Motor neuron (in vitro differentiated cells): ENCODE measurements at places on chromosomes 12 and 14.

DNA sequence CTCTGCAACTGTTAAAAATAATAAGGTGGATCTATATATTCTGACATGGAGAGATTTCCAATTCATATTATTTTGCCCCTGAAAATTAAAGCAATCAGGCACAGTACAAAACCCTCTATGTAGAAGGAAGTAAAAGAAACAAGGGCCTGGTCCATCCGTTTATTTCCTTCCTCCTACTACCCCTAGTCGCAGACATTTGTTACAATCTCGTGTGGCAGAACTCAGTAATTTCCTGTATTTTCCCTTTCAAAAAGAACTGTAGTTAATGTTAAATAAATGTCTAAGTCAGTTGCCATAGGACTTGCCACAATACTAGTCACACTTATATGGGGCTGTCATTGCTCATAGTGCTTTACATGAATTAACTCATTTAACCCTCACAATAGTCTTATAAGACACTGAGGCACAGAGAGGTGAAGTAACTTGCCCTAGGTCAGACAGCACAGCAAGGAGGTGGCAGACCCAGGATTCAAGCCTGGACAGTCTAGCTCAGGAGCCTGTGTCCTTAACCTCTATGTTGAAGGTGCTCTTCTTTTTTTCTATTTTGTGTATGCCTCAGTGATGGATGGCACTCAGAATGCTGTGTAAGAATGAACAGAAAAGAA, 24.2 kb downstream of the NINJ2 start:
- ATAC-seq, result no peak

DNA sequence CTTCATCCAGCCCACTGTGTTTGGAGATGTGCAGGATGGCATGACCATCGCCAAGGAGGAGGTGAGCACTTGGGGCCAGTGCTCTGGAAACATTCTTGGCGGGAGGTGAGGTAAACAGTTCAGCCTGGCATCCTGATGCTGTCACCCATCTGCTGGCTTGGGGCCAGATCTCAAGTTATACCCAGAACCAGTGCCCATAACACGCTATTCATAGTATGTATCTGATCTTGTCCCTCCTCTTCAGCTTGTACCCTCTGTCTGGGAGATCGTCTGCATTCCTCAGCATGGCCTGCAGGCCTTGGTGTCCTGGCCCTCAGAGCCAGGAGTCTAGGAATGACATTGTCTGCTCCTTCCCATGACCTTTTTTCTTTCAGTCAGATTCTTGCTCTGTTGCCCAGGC, 31.4 kb downstream of the ALDH2 start:
- ATAC-seq, result no peak

DNA sequence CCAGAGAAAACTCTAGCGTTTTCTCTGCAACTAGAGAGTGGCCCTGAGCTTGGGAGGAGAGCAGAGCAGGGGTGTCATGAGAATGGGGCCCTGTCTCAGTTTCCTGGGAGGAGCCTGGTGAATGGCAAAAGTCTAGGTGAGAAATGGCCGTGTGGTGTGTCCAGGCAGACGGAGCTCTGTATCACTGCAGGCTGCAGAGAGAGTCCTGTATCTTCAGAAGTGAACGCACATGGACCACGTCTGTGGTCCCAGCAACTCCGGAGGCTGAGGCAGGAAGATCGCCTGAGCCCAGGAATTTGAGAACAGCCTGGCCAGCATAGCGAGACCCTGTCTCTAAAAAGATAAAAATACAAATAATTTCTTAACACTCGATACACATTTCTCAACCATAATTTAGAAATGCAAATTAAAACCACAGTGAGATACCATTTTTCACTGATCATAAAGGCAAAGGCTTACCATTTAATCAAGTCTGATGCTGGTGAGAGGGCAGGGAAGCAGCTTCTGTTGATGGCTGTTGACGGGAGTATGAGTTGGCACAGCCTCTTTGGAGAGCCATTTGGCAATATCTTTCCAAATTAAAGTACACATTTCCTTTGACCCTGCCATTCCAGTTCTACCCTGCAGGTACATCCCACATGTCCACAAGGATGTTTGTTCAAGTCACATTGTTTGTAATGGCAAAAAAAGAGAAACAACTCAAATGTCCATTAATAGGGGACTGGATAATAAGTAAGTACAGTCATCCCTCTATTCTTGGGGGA, 51.0 kb downstream of the NFKBIA start:
- ATAC-seq, result no peak

DNA sequence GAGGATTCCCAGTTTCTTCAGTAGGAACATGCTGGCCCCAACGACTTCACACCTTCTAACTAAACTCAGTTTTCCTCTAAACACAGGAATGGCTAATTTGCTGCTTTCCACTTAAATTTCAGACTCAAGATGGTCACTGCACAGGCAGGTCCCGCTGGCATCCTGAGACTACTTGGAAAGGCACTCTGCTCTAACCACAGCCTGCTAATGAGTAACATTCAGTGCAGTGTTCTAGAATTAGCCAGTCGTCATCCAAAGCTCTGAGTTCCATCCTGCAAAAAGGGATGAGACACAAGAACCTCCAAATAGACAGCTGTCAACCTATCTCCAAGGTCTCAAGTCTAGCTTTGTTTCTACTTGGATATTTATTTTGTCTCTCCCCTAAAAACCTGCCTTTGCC, 6.0 kb downstream of the CCDC92 start:
- ATAC-seq, result no peak

GRCh38 chr12:49471557-49471956, 67.3 kb upstream of the KCNH3 start:
- no peak for ATAC-seq

GRCh38 chr14:51993285-51993920, 4.1 kb downstream of the RTRAF start:
- no peak for ATAC-seq

DNA sequence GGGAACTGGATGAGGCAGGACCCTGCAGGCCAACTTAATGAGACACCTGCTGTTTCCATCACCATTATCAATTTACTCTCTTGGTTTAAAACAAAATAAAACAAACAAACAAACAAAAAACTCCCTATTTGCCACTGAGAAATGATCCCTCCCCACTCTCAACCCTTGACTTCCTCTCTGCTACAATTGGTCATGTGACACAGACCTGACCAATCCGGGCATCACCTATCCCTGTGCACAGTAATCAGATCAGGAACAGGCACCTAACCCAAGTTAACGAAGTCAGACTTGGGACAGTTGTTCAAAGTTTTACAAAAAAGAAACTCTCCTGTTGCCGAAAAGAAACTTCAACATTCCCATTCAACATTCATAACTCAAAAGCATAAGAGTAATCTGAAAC, 58.4 kb downstream of the NELL2 start:
- ATAC-seq, result no peak

GRCh38 chr12:126196263-126196662, 1131.0 kb downstream of the AACS start:
- no peak for ATAC-seq

DNA sequence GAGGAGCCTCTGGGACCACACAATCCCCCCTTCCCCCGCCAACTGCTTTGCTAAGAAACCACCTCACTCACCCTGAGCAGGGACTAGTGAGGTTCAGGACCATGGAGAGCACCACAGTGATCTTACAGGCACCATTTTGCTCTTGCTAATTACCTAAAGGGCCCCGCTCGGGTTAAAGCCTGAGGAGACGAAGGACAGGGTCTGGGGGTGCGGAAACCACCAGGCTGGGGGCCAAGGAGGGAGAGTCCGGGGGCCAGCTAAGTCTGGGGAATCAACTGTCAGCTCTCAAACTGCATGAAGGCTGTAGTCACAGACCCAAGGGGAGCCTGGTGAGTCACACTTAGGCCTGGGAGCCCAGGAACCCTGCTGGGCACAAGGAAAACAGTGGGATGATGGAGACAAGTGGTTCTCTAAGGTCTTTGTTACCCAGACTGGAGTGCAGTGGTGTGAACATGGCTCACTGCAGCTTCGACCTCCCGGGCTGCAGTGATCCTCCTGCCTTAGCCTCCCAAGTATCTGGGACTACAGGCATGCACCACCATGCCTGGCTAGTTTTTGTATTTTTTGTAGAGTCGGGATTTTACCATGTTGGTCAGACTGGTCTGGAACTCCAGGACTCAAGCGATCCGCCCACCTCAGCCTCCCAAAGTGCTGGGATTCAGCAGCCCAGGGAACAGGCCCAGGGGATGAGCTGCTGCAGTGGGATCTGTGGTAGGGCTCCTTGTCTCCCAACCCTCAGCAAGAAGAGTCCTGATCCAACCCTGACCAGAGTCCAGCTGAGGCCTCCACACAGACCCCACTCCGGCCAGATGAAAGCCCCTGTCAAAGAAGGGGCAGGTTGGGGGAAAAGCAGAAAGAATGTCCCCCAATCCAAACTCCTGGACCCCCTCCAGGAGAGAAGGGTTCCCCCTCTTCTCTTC, 98.8 kb downstream of the CALM1 start:
- peak; percentile 70 for ATAC-seq

- no peak for ATAC-seq
These were observed 142.4 kb downstream of the PRKCH start for GRCh38 chr14:61463664-61464285.

GRCh38 chr12:79143803-79144202, 279.2 kb downstream of the SYT1 start:
- ATAC-seq, result no peak

GRCh38 chr14:21825149-21825743, 151.6 kb upstream of the OR4E1 start:
- peak; percentile 72 for ATAC-seq

- ATAC-seq, result no peak
These were observed 161.1 kb upstream of the RASSF8 start for GRCh38 chr12:25797386-25797785.

DNA sequence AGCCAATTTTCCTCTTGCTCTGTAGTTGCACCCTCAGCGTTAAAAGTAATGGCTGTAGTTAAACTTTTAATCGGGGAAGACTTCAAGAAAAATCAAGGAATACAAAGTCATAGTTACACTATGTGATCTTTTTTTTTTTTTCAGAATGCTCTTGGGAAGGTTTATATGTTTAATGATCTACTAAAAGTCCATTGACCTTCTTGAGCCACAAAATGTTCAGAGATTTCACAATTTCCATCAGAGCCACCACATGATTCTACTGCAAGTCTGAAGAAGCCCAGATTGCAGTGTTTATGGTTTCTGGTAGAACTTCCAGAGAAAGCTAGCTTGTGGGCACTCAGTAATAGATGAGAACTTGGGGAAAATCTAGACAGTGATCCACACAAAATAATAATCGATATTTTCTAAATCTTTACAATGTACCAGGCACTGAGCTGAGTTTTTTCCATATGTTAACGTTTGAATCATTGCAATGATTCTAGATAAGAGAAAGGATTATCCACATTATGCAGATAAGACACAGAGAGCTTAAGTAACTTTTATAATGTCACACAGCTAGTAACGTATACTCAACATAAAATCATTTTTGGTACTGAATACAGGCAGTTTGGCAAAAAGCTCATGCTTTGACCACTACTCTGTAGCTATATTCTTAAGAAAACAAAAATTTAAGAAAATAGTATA, 38.3 kb downstream of the GYS2 start:
- no peak for ATAC-seq

DNA sequence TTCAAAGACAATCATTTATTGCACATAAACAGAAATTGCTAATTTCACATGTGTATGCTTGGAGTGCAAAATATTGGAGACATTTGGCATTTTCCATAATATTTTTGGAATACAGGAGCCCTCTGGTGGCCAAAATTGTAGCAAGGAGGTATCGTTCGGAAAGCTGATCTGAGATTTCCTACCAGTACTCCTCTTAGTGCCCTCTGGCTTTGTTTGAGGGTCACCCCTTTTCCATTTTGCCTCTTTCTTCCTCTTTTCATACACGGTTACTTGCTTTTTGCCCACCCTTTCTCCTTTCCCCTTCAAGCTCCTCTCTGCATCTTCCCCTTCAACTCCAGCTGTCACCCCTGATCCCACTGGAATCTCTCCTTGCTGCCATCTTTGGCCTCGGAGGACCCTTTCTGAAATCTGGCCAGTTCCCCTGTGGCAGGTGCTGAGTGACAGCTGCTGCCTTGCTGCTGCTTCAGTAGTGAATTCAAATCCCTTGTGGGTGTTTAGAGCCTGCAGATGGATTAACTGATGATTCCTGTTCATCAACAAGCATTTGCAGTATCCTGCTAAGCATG, 164.6 kb upstream of the PARP11 start:
- no peak for ATAC-seq

- ATAC-seq, result no peak
These were observed 2.9 kb upstream of the TSFM start for GRCh38 chr12:57779736-57780135.

GRCh38 chr14:95392841-95393240, 73.1 kb upstream of the CLMN start:
- ATAC-seq, result no peak

GRCh38 chr12:121025442-121026226, 9.3 kb upstream of the C12orf43 start:
- ATAC-seq, result no peak

GRCh38 chr14:97217111-97217885, 420.1 kb downstream of the VRK1 start:
- ATAC-seq, result no peak

DNA sequence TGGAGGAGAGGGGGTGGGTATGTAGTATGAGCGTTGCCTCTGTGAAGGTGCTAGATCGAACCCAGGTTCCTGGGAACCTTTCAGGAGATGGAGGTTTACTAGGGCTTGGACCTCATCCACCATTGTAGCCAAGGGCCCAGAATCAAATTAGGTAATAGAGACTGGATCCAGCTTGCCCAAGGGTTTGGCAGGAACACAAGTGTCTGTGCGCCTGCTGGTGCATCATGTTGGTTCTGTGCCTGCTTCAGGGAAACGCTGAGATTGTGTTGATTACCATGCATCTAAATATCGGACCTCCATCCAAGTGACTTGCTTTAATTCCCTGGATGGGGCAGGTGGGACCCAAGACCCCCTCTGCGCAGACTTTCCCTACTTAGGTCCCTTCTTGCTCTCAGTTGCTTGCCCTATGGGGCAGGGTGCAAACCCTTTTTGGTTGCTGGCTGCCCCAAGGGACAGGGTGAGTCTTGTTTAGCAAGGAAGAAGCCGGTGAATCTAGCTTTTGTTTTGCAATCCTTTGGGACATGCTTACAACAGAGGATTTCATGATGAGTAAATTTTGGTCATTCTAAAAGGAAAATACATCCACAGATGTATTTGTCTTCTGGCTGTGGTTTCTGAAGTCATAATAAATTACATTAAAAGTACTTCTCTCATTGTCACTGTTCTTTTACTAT, 189.8 kb upstream of the PRICKLE1 start:
- no peak for ATAC-seq

DNA sequence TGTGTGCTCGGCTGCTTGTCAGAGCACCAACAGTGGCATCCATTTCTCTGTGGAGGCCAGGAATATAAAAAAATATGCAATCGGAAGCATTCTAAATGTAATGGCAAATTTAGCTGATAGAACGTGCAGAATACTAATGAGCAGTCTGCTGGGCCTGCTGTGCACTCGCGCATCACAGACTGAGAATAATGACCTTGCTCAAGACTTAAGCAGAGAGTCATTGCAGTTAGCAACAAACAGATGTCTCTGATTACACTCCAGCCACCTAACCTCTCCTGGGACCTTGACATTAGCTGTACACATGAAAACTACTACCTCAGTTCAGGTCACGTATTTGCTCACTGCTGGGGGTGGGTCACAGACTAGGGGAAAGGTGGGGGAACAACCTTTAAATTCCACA, 269.2 kb upstream of the DAAM1 start:
- no peak for ATAC-seq

- ATAC-seq, result no peak
These were observed 2.3 kb downstream of the AVIL start for GRCh38 chr12:57816001-57816854.

- no peak for ATAC-seq
These were observed 39.4 kb downstream of the PARP11 start for GRCh38 chr12:3833670-3834310.
